ENCODE measurements at places on chromosomes 16 and 17.

- DNase-seq: no peak
Observed at GRCh38 chr17:77126519-77126918, 14.2 kb upstream of the SEC14L1 start.

GRCh38 chr16:72247821-72248253 is 75.9 kb upstream of the PMFBP1 start:
- DNase-seq: no peak

DNA sequence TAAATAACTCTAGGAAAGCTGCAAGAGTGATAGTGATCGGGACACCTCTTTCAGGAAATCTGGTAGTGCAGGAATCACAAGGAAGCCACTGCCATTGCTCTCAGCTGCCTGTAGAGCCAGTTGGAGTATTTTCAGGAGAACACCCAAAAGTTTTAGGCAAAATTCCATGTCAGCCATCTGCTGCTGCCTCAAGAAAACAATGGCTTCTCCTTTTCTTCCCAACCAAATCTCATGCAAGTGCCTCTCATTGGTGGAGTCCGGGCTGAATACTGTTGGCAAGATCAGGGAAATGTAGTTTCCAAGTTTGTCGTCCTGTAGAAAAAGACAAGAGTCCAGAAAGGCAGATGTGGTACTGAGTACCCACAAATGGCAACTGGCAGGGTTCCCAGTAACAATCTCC is 54.9 kb upstream of the TANC2 start:
- DNase-seq: no peak

- DNase-seq: no peak
Observed at GRCh38 chr16:85761861-85762260, 11.0 kb upstream of the C16orf74 start.

DNA sequence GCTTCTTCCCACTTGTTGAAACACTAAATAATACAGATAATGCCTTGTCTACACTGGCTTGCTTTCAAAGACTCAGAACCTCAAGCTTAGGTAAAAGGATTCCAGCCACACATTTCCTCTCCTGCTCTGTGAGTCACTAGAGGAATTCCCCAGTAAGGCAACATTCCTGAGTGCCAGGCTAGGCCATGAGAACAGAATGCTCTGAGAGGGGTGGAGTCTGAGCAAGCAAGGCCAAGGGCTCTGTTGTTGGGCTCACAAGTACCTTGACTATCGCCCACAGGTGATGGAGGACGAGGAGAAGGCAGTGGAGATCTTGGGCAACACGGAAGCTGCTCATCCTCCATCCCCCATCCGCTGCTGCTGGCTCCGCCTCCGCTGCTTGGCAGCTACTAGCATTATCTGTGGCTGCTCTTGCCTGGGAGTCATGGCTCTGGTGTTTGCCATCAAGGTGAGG is 6.7 kb upstream of the PHKG2 start:
- DNase-seq: no peak

GRCh38 chr16:58487566-58488351 is 12.2 kb upstream of the NDRG4 start:
- peak; percentile 46 for DNase-seq

- no peak for DNase-seq
Observed at GRCh38 chr17:27577121-27577761, 53.7 kb upstream of the LGALS9 start.

GRCh38 chr17:63480192-63480784 is 3.4 kb downstream of the ACE start:
- DNase-seq: no peak

GRCh38 chr16:30065943-30066760 is 592 bp downstream of the ALDOA start:
- DNase-seq: no peak

DNA sequence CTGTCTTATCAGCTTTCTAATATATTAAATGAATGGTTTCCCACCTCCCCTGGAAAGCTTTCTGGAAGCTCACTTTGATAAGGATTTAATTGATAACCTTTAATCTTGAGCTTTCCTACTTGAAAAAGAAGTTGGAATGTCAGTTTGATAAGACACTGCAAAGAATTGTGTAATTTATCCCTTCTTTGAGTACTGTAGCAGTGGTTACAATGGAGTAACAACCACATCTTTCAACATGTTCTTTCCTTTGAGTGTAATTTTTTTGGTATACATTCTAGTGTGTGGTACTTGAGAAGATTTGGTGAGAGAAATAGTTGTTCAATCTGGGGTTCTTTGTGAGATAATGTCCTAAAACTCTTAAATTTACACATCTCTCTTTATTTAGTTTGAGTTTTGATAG is 43.4 kb downstream of the CPD start:
- DNase-seq: no peak

DNA sequence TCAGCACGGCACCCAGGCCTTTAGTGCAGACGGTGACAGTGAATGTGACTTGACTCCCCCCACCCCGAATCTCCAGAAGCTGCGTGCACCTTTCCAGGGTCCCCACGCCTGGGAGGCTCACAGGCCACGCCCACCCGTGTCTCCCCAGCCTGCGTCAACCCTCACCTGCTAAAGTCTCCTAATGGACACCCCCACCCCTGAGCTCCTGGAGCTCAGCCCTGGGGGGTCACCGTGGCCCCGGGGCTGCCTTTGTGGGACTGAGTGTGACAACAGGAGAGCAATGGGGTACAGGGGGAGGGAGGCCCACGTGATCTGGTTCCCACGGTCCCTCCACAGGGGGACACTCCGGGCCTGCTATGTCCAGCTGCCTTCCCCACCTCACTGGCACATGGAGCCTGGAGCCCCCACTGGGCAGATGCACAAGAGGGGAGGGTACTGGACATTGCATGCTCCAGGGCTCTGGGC is 7.4 kb upstream of the FASN start:
- no peak for DNase-seq

DNA sequence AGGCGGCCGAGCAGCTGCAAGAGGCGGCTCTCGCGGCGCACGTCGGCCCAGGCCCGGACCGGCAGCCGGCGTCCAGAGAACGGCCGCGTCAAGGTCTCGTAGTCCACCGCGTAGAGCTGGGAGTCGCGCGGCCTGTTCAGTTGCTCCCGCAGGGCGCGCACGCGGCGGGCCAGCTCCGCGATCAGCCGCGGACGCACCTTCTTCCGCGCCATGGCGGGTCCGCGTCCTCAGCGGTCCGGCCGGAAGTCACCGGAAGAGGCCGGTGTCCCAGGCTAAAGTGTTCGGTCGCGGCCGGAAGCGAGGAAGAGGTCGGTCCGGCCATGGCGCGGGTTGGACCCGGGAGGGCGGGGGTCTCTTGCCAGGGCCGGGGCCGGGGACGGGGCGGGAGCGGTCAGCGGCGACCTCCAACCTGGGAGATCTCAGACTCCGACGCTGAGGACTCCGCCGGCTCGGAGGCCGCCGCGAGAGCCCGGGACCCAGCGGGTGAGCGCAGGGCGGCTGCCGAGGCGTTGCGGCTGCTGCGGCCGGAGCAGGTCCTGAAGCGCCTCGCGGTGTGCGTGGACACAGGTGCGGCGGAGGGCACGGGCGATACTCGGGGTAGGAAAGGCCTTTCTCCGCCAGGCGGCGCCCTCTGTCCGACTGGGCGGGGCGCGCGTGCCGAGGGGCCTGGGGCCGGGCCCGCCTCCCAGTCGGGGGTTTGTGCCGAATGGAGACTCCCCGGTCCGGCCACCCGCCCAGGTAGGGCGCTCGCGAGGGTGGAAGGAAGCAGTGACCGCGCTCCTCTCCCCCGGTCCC is at the start of gene MRPS34:
Gene MRPS34 (minus strand): TSS at position 227 of the 795 bp plus-strand sequence. CDS start 15 bp downstream, at position 212.
- peak; percentile 53 for DNase-seq

DNA sequence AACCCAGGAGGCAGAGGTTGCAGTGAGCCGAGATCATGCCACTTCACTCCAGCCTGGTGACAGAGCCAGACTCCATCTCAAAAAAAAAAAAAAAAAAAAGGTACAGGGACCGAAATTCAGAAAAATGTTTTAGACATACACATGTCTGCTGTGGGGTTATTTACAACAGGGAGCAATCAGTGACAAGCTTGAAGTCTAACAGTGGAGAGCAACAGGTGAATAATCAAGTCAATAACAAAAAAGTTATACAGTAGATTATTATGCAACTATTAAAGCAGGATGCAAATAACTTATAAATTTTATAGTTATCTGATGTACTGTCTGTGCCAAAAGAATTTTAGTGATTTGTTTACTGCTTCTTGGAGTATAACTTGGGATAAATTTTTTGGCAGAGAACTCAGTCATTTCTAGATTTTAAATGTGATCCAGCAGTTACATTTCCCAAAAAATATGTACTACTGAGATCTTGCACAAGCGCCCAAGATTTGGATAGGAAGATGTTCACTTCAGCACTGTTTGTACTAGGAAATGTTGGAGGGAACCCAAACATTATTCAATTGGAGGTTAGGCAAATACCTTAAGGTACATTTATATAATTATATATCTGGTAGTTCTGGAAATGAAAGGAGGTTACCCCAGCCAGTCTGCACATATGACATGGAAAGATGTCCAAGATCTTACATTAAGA is 34.1 kb downstream of the EEF2K start:
- DNase-seq: no peak

GRCh38 chr17:3695129-3695722 is 729 bp downstream of the P2RX5 start:
- no peak for DNase-seq

DNA sequence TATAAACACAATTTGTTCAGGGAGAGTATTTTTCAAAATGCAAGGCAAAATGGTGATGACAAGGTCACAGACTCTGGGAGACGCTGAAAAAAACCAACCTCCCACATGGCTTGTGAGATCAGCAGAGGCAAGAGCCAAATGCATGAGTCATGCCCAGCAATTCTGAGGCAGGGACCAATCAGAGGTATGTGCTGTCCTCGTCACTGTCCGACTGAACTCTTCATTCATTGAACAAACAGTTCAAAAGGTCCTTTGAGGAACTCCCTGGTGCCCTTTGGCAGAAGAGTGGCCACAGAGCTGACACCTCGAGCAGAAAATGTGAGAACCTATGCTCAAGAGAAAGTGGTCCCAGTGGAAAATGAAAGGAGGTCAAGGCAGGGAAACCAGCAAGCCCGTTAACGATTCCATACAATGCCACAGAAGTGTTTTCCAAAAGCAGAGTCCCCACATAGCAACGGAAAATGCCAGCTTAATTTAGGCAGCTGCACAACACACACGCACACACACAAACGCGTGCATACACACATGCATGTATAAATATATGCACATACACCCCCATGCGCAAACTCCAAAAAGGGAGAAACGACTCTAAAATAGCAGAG is 50.9 kb downstream of the CDH11 start:
- DNase-seq: no peak

DNA sequence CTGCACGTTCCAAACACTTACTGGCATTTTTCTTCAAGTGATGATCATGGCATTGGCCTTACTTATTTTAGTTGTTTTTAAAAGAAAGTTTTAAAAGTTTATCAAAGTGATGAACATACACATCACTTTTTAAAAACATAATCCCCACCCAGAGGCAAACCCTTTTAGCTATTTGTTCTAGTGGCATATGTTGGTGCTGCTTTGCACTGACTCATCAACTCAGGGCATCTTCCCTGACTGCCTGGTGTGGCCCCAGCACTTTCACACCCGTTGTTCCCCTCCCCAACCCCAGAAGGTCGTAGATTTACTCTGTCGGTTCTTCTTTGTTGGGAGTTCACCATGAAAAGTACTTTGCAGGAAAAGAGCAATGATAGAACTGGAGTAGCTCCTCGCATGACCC is 161.3 kb downstream of the RPTOR start:
- no peak for DNase-seq

DNA sequence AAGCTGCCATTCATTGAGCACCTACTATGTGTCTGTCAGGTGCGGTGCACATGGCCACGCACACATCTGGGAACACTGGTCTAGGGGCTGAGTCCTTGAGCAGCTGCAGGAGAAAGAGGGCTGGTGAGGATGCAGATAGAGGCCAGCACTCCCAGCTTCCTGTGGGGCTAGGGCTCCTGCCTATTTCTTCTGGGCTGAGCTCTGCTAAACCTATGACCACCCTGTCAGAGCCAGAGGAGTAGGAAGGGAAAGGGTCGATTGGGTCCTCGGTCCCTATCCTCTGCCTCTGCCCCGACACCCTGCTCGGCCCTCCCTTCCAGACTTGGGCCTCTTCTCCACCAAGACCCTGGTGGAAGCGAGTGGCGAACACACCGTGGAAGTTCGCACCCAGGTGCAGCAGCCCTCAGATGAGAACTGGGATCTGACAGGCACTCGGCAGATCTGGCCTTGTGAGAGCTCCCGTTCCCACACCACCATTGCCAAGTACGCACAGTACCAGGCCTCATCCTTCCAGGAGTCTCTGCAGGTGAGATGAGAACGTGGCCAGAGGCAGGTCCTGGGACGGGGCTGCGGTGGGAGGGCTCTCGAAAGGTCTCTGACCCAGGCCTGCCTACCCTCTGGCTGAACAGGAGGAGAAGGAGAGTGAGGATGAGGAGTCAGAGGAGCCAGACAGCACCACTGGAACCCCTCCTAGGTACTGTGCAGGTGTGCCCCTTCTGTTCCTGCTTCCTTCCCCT is 4.0 kb upstream of the TMEM88 start:
- no peak for DNase-seq

DNA sequence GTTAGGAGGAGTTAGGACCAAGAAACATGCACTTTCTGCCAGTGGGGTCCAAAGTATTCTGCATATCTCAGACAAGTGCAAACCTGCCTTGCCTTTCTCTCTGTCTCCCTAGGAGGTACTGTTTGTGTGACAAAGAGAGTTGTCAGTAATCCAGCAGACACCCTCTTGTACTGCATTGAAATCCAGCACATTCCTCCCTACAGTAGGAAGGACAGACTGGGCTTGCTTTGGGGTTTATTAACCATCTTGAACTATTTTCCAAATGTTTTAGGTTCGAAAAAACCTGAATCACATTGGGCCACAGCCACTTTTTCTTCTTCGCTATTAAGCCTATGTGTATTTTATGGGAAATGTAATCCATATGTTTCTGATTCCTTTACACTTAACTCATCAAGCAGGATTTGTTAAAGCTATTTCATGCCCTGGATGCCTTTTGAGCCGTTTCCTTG is 204.2 kb upstream of the KCNJ16 start:
- DNase-seq: no peak

DNA sequence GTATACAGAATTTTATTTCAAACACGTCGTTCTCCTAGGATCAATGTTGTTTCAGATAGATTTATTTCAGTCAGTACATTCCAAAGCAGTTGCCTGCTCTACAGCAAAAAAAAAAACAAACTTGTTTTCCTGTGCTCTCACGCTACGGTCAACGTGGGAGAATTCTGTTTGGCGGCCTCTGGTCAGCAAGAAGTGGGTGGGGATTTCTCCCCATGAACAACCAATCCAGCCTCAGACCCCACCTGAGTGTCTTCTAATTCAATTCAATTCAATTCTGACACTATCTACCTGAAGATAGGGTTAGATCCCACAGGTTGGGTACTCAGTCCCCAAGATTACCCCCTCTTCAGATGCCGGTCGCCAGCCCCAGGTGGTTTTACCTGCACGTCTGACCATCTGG is 22.1 kb downstream of the C17orf58 start:
- no peak for DNase-seq

DNA sequence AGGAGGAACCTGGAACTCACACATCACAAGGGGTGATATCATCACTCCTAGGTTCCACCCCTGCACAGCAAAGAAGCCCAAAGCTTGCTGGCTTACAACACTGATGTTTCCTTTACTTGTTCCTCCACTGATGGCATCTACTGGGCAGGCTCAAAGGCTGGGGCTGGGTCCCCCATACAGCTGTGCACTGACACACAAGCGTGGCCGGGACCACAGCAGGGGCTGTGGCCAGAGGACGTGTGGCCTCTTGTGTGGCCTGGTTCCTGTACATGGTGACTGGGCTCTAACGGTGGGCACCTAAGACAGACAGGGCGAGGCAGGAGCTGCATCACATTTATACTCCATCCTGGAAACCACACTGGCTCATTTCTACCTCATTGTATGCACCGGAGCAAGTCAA is 264.4 kb upstream of the FOXF1 start:
- DNase-seq: no peak

- DNase-seq: no peak
Observed at GRCh38 chr16:52563767-52564611, 17.0 kb upstream of the TOX3 start.
